NT2/D1 (cell line): ENCODE measurements at places on chromosomes 3 and 15.

- DNase-seq, result no peak
Observed at GRCh38 chr3:280681-281080, 84.1 kb downstream of the CHL1 start.

DNA sequence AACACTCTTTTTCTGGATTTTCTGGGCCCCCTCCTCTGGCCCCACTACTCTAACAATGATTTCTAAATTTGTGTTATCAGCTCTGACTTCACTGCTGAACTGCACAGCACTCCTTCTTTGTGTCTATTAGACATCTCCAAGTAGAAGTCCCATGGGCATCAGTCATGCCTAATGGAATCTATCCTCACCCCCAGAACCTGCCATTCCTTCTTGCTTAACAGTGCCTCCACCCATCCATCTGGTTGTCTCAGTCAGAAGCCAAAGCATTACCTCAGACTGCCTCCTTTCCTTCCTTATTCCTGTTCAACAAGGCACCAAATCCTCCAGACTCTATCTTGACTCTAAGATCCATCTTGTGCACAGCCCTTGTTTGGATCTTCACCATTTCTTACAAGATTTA, 36.2 kb downstream of the SSR3 start:
- no peak for DNase-seq

DNA sequence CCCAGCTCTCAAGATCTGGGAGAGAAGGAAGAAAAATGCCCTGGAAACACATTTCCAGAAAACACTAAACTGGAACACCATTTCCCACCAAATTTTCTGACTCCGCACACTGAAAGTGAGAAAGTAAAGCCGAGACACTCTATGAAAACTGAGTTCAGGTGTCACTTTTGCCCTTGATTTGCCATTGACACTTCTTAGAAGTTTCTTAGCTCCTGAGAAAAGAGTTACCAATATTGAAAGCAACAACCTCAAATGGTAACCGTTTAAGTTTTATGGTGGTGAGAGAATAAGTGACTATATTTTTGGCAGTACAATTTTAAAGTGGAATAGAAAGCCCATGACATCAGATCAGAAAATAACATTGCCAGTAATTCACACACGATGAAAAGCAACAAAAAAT, 39.0 kb downstream of the CD86 start:
- no peak for DNase-seq

DNA sequence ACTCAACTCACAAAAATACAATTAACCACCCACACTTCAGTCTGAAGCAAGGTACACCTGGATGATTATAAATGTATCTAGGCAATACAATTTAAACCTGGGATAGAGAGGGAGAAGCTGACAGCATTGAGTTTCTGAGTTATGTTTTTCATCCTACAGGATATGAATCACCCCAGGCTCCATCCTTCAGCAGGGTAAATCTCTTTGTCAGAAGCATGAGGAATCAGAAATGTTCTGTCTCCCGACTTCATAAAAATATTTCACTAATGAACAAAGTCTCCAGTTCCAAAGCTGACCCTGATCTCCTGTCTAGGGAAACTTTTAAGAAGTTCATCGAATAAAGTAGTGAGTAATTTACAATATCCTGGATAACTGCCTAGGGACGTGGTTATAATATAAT, 25.5 kb upstream of the FRMD4B start:
- no peak for DNase-seq

GRCh38 chr3:122076491-122077292, 21.5 kb downstream of the CD86 start:
- DNase-seq, result no peak

GRCh38 chr15:80441714-80442113, 37.5 kb downstream of the ARNT2 start:
- DNase-seq, result no peak

DNA sequence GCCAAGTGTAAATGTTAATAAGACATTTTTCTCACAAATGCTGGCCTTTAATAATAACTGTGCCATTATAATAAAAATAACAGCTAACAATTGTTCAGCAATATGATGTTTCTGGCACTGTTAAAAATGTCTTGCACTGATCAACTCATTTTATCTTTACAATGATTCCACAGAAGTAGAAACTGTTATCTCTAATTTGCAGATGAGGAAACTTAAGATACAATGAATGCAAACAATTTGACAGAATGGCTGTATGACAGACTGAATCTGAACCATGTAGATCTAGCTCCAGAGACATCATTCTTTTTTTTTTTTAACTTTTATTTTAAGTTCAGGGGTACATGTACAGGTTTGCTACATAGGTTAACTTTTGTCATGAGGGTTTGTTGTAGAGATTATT, 755.0 kb downstream of the TBL1XR1 start:
- no peak for DNase-seq

GRCh38 chr15:38991701-38992100, 427.1 kb upstream of the RASGRP1 start:
- no peak for DNase-seq

DNA sequence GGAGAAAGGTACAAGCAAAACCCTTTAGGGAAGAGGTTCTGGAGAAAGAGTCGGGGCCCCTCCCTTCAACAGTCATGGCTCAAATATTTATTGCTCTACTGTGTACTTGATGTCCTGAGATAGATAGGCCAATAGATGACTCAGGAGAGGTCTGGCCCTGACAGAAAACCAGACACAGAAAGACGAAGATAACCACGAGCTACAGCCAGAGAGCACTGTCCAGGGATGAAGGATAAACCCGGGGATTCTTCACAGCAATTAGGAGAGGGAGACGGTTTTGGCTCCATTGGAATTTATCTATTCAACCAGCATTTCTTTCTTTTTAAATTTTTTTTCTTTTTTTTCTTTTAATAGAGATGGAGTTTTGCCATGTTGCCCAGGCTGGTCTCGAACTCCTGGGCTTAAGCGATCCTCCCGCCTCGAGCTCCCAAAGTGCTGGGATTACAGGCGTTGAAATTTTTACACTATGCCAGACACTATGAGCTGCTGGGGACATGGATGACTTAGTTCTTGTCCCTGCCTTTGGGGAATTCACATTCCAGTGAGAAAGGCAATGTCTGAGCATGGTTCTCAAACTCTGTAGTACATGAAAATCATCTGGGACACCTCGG, 4.6 kb upstream of the CIDEC start:
- no peak for DNase-seq

DNA sequence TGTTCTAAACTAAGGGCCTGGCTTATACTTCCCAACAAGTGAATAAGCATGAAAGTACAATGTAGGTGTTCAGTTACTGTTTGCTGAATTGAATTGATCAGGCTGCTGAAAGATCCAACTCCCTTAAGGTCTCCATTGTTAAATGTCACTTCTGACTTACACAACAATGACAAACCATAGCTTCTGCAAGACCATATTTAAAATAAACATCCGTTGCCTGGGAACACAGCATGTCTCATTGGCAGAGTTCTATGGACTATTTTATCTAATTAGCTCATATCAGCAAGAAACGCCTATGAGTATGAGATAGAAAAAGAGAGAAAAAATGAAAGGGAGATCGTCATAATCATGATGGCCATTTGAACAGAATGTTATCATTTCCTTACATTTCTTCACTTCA, 605.4 kb downstream of the FGF12 start:
- no peak for DNase-seq

- DNase-seq, result no peak
Observed at GRCh38 chr3:44060164-44060563, 181.5 kb upstream of the TOPAZ1 start.

DNA sequence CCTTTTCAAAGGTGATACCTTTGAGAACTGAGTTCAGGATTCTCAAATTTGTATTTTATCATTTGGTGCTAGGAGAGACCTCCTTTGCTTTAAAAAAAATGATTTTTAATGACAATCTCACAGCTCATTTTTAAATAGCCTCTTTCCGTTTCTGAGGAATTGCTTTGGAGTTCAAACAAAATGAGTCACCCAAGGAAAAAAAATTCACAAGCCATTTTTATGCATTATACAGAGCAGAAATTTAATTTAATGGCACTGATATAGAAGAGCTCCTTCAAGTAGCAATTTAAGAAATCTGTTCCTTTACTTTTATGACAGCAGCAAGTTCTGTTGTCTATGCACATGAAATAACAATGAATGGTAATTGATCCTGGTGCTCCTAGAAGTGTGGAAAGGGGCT, 337.9 kb upstream of the KCNMB2 start:
- no peak for DNase-seq

DNA sequence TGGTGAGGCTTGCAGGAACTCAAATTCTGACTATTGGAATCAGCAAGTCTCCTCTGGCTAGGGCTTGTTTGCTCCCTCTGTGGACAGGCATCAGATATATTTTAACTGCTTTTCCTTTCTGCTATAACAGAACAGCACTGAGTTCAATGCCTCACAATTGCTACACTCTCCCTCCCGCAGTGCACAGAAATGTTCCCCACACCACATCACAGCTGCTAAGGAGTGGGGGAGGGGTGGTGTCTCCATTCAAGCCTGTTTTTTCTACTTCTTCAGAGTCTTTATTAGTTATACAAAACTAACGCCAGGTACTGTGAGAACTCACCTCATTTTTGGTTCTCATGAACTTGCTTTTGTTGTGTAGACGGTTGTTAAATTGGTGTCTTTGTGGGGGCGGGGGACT, 68.5 kb downstream of the BCHE start:
- DNase-seq, result peak; percentile 42

GRCh38 chr3:26198609-26199008, 408.7 kb downstream of the OXSM start:
- no peak for DNase-seq

GRCh38 chr3:64873400-64873799, 185.6 kb upstream of the ADAMTS9 start:
- no peak for DNase-seq

DNA sequence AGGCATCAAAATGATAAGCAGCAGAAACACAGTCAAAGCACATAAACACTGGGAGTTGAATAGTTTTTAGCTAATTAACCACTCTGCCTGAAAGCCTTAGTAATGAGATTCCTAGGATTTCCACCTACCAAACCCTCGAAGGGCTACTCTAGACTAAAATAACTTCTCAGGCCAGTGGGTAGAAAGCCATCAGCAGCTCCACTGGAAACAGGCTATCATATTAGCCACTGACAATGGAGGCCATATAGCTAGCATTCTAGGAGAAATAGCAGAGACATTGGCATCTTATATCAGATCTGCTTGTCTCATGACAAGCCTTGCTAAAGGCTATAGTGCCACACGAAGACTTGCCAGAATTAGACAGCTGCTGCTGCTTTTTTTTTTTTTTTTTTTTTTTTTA, 4.5 kb upstream of the CAPN3 start:
- DNase-seq, result no peak

GRCh38 chr15:90836296-90836871, 32.0 kb upstream of the FURIN start:
- no peak for DNase-seq

- DNase-seq, result no peak
Observed at GRCh38 chr15:74322558-74323180, 44.8 kb downstream of the CYP11A1 start.

- DNase-seq, result no peak
Observed at GRCh38 chr15:62119874-62120273, 45.2 kb downstream of the C2CD4B start.

DNA sequence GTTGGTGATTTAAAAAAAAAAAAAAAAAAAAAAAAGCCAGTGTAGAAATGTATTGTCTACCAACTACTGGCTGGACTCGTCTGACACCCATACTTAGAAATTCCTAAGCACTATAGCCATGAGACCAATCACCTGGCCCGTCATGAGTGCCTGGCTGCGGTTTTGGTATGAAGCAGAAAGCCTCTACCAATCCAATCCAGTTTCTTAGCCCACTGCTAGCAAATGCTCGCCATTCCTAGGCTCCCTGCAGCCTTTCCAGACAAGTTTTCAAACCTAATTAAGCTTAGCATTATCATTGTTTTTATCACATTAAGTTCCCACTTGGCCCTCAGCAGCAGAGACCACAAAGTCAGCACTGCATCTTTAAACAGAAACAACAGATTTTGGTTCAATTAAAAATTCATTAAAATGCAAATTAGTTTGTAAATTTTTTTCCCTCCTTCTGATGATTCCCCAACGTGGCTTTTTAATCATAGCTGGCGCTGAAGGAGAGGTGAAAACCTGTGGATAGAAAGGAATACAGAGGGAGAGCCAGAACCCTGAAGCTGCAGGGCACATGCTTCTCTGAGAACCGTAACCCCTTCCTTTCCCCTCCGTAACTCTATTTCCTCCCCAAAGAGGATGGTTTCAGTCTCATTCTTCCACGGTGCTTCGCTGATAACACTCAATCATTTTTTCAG, 32.2 kb upstream of the ST8SIA2 start:
- DNase-seq, result no peak

- no peak for DNase-seq
Observed at GRCh38 chr3:37763309-37763708, 98.4 kb upstream of the CTDSPL start.

GRCh38 chr3:8650583-8651416, 6.2 kb upstream of the SSUH2 start:
- DNase-seq, result no peak

GRCh38 chr3:57142411-57142723, 22.8 kb downstream of the IL17RD start:
- no peak for DNase-seq

GRCh38 chr15:69592954-69593353, 140.3 kb downstream of the RPLP1 start:
- DNase-seq, result no peak

- peak; percentile 86 for DNase-seq
Observed at GRCh38 chr15:71386448-71387236, 271.4 kb downstream of the THSD4 start.

DNA sequence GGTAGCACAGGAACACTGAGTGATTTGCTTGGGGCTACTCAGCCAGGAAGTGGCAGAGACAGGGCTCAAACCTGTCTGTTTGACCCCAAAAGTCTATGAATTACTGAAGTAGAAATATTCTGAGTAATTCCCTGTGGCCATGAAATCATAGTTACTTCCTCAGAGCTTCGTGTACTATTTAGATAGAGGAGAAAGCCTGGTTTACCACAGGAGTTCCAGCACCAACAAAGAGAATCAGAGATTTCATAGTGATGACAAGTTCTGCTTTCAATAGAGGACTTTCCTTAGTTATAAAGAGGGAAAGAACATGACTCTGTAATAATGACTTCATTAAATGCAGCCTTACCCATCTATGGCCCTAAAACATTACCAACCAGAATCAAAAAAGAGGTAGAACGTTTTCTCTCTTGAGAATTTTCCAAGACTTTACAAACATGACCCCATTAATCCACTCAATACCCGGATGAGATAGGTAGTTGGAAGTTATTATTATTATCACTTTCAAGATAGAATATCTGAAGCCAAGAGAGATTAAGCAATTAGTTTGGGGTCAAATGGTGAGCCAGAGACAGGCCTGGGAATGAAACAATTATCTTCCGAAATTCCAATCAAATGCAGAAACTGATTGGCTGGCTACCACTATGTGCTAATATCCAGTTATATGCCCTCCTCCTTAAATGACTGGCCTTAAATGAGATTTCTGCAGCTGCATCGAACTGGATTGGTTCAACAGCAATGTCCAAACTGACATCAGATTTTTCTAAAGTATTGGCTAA, 13.6 kb upstream of the WNT5A start:
- DNase-seq, result no peak
